ENCODE measurements at places on chromosomes 2 and 18.

DNA sequence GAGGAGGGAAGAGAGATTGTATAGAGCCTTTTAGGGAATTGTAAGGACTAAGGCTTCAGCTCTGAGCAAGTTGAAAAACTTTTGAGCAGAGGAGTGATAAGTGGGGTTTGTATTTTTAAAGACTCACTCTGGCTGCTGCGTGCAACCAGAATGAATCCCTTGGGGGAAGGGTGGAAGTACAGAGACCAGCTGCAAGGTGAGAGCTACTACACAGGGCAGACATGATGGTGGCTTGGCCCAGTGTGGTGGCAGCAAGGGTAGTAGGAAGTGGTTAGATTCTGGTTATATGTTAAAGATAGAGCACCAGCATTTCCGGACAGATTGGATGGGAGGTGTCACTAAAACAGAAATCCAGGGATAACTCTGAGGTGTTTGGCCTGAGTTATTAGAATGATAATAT is 10.1 kb upstream of the SESTD1 start:
- no peak for DNase-seq

- DNase-seq = no peak
These were observed 273.5 kb downstream of the PIK3C3 start for GRCh38 chr18:42228581-42228980.

- no peak for DNase-seq
These were observed 447.3 kb downstream of the KCNJ3 start for GRCh38 chr2:155145758-155146229.

- no peak for DNase-seq
These were observed 33.3 kb downstream of the IL1R2 start for GRCh38 chr2:102025016-102025501.

DNA sequence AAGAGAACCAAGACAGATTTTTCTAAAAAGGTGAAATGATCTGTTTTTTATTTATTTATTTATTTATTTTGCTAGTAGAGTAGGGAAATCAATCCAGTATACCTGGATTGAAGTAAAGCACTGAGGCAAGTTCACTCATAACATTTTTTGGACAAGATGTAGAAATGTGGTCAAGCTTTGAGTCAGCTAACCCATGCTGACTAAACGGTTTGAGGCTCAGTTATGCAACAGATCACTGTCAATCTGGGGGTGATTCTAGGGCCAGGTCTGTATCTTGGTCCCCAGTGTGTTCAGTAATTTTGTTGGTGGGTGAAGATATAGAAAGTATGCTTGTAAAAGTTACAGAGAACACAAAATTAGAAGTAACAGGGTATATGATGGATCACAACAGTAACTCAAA is 60.2 kb downstream of the RMDN2 start:
- DNase-seq = no peak

GRCh38 chr2:36530178-36530982 is 67.6 kb downstream of the FEZ2 start:
- no peak for DNase-seq

DNA sequence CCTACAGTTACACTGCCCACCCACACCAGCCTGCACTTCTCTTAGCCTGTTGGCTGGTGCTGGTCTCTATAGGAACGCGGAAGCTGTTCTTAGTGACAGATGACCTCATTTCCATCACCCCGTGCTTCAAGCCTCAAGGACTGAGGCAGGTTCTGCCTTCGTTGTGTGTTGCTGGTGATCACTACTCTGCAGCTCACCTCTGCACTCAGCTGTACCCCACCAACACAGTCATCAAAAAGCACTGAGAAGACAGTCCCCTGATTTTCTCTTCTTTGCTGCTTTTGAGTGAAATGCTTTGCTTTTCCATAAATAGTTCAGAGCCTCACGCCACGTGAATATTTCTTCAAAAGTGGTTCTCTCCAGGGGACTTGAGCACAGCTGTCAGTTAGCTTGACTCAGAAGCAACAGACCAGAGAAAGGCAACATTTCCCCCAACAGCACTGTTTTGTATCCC is 225.7 kb upstream of the CCDC150 start:
- no peak for DNase-seq

GRCh38 chr18:37955201-37955600 is 389.6 kb upstream of the CELF4 start:
- DNase-seq = no peak

DNA sequence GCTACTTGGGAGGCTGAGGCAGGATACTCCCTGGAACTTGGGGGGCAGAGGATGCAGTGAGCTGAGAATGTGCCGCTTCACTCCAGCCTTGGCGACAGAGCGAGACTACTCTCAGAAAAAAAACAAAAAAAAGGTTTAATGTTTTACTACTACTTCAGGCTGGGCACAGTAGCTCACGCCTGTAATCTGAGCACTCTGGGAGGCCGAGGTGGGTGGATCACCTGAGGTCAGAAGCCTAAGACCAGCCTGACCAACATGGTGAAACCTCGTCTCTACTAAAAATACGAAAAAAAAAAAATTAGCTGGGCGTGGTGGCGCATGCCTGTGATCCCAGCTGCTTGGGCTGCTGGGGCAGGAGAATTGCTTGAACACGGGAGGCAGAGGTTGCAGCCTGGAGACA is 75.7 kb upstream of the ATIC start:
- DNase-seq = no peak
